ENCODE measurements at places on chromosomes 1 and 21.
A peak's percentile ranks its signal among the peaks of the same experiment; 100 is the strongest.

GRCh38 chr1:230002164-230002803, 64.8 kb upstream of the GALNT2 start:
- DNase-seq: no peak

- peak; percentile 38 for DNase-seq
Measured at GRCh38 chr1:54716299-54717047, 812 bp downstream of the TTC4 start.

DNA sequence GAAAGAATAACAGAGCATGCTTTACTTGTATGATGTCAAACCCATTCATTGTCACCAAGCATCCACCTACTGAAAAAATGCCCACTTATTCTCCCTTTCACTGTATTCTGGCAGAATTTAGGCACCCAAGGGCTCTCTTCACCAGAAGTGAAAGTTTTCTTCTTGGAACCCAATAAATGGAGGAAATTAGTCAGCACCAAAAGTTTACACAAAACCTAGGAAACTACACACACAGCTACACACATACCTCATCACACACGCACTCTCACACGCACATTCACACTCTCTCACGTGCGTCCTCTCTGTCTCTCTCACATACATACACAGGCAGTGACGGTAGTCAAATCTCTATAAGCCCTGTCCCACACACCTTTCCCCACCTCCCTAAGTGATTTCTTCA, 37.6 kb downstream of the MCOLN2 start:
- DNase-seq: no peak

DNA sequence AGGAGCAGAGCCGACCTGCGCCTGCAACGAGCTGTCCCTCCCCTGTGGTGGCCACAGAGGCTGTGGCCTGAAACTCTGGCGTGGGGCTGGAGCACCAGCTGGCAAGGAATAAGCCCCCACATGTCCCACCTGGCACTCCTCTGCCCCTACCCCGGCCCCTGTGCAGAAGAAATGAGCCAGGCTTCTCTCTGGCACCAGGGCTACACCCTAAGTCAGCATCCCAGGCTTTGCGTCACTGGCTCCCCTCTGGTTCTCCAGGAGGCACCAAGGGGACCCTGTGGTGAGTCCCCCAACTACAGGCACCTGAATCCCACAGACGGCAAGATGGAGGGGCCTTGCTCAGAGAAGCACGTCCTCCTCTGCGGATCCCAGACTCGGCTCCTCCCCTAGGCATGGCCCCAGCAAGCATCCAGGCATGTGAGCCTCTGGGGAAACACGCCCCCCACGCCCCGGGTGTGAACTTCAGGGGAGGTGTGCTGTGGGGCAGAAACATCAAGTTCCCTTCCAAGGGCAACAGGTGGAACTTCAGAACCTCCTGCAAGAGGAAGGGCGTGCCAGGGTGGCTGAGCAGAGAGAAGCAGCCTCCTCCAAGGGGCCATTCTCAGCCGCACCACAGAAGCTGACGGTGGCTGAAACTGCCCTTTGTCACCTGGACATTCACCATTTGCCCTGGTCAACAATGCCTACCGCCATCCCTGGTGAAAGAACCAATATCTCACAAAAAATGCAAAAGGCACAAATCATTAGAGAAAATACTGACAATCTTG, 2.9 kb downstream of the KRTAP10-7 start:
- no peak for DNase-seq

GRCh38 chr1:158077411-158078256, 84.2 kb downstream of the KIRREL1 start:
- no peak for DNase-seq

- no peak for DNase-seq
Measured at GRCh38 chr1:70963374-70963773, 84.2 kb downstream of the PTGER3 start.

GRCh38 chr1:239731082-239731748, 344.8 kb downstream of the CHRM3 start:
- no peak for DNase-seq

DNA sequence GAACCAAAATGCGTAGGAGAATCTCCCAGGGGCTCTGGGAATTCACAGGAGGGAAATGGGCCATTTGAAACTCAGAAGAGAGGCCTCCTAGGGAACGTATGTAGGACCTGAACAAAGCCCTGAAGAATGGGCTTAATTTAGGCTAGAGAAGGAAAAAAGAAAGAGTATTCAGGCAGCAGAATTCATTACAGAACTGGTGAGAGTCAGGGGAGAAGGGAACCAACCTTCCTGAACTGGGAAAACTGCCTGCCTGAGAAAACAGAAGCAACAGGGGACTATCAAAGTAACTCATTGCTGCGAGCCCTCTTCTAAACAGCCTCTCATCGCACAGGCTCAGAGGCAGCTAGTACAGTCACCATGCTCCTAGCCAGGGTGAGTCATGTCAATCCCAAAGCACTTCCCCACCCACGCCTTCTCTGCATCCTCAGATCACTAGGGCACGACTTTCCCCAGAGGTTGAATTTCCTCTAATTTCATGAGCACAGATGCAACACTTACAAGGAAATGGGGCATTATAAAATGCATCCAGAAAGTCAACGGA, 98.1 kb downstream of the ADSS2 start:
- DNase-seq: peak; percentile 90

DNA sequence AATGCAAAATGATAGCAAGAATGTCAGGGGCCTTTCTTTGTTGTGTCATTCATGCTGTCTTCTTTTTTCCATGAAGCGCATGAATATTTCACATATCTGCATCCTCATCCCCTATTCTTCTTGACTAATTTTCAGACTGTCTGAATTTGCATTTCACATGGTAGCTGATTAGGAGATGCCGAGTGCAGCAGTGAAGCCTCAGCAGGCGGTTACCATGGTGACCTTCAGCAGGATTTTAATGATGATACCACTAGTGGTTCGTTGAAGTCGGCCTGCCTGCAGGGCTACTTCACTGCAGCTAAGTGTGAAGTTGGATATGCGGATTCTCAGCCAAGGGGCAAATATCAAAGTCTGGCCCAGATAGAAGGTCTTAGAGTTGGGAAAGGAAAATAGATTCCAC, 141.8 kb downstream of the NEK7 start:
- no peak for DNase-seq

- no peak for DNase-seq
Measured at GRCh38 chr1:93702111-93702827, 20.6 kb upstream of the BCAR3 start.

DNA sequence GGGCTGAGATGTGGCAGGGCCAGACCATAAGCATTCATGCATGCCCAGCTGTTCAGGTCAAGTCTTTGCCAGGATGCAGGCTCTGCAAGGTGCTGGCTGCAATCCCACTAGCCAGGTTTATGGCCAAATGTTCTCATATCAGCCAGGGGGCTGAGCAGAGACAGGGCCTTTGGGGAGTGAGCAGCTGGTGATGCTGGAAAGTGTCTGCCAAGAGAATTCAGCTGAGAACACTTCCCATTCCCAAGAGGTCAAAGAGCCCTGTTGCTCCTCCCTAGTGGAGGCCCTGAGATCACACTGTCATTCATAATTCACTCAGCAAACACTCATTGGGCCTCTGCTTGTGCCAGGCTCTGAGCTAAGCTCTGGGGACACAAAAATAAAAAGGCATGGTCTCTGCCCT, 150.3 kb downstream of the DMRTA2 start:
- DNase-seq: no peak

GRCh38 chr1:55239548-55239947, 24.4 kb upstream of the USP24 start:
- DNase-seq: no peak

DNA sequence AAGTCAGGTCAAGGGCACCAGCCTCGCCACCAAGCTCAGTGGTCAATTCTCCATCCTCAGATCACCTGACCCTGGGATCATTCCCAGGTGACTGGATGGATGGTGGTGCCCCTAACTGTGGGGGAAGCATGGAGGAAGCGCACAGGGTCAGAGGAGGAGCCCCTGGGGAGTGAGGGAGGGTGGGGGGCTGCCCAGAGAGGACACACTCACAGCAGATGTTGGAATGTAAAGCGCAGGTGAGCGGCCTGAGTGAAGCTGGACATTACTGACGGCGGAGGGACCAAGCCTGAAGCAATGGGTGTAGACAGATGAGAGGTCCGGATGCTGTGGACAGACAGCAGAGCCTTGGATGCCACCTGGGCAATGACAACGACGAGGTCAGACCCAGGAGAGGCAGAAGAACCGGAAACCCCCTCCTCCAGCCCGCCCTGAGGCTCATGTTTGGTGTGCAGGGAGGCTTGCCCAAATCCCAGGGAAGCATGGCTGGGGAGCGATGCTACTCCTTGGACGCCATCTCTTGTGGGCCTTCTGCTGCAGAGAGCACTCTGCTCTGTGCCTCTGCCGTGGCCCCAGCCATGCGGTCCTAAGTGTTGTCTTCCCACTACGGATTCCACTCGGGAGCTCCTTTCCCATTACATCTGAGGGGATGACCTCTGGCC, 5.7 kb upstream of the CPLANE2 start:
- no peak for DNase-seq

DNA sequence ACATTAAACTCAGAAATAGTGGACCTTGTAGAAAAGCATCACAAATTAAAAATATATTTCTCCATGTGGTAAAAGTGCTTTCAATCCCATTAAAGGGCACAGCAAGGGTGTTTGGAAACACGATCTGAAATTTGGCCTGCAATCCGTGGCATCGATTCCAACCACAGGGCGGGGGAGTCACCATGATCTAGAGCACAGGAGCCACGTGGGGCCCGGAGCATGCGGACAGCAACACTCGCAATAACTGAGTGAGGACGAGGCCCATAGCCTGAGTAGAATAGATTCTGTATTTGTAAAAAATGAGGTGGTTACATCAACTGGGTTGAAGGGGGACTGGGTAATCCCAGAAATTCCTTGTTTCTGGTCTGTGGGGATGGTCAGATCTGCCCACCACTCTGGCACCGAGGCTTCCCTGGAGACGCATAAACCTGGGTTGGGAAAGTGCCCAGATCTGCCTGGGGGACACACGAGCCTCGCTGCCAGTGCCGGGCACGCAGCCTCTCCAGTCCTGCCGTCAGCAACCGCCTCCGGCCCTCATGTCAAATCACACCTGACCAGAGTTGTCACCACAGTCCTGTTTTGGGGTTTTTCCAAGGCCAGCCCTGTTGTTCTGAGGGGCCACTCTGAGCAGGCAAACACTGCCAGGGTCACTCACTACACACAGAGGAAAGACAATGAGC, 104.3 kb downstream of the PGBD5 start:
- DNase-seq: no peak

DNA sequence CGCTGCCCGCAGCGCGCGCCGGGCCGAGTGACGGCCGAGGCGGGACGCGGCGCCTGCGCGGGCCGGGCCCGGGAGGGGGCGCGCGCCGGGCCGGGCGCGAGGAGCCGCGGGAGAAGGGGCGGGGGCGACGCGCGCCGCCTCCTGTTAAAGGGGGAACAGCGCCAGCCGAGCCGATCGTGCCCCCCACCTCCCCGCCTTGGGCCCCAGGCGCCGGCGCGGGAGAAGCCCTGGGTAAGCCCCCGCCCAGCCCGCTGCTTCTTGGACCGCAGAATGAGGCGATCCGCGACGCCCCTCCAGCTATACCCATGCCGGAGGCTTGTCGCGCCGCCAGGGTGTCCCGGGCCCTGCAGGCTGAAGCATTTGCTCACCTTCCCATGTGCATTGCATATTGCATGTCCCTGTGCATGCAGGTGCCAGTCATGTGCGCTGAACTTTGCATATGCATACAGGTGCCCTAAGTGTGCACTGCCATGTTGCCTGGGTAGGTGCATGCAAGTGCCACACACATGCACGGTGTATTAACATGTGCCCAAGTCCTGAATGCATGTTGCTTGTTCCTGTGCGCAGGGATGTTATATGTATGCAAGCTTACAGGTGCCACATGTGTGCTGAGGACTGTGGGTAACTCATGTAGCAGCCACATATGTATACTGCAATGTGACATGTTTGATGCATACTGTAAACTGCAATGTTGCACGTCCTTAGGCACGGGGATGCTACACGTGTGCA, at the start of gene ADGRB2:
Gene ADGRB2 (minus strand): TSS at position 29 of the 729 bp plus-strand sequence. CDS start 7,119 bp downstream, outside the sequence.
- DNase-seq: no peak

Data from non-pigmented ciliary epithelial cell (primary cell).